ENCODE measurements at places on chromosomes 1 and 21. TPM values are rescaled to one million over a fixed set of nuclear protein-coding genes. Genes with fewer than 3 reads are reported as not detected.

DNA sequence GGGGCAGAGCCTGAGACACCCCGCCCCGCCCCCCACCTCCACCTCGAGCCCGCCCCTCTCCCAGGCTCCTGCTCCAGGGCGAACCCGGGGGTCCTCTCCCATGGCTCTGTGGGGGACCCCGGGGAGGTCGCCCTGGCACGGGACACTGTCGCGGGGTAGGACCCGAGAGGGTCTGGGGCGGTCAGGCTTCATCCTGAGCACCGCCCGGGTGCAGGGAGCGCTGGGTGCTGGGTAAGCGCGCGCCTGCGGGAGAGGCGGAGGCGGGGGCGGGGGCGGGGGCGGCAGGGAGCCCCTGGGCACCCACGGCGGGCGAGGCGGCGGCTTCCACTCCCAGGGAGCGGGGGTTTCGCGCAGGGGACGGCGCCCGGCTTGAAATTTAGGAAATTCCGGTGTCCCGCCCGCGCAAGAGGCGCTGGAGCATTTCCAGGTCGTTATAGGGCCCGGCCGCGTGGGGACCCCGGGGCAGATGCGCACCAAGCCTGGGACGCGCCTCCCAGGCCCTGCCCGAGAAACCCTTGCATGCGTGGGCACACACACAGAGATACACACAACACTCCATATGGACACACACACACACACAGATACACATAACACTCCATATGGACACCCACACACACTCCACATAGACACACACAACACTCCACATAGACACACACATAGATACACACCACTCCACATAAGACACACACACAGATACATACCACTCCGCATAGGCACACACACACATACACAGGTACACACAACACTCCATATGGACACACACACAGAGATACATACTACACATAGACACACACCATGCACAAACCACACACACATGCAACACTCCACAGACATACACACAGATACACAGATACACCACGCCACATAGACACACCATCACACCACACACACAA, 48.7 kb upstream of the SLC19A1 start:
- no peak for DNase-seq

Gene ORC1
- 23.0 TPM for total RNA-seq

- DNase-seq = no peak
Measured at GRCh38 chr21:32712043-32712442, 15.8 kb downstream of the SYNJ1 start.

GRCh38 chr1:22056936-22057335, 4.4 kb downstream of the CDC42 start:
- DNase-seq = no peak

- DNase-seq = peak; percentile 93
Measured at GRCh38 chr21:45430521-45431501, 25.8 kb downstream of the COL18A1 start.

- no peak for DNase-seq
Measured at GRCh38 chr1:182580736-182581135, 8.3 kb downstream of the RNASEL start.

- DNase-seq = no peak
Measured at GRCh38 chr1:184739070-184739469, 15.6 kb downstream of the EDEM3 start.

DNA sequence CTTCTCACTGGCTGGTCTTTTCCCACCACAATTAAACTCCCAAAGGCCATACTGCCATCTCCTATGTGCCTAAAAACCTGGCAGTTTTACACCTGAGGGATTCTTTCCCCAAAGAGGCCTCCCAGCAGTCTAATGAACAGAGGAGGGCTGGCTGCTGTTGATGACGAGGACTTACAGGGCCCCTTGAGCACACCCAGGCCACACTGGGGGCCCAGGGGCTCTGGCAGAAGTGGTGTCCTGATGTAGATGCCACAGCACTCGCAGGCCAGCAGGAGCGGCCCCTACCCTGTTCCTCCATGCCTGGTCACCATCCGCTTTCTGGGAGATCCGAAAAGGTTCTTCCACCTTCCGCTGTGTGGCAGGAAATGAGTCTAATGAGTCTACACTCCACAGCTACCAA, 24.2 kb downstream of the POFUT2 start:
- no peak for DNase-seq

- no peak for DNase-seq
Measured at GRCh38 chr1:210830034-210831028, 303.6 kb downstream of the KCNH1 start.

DNA sequence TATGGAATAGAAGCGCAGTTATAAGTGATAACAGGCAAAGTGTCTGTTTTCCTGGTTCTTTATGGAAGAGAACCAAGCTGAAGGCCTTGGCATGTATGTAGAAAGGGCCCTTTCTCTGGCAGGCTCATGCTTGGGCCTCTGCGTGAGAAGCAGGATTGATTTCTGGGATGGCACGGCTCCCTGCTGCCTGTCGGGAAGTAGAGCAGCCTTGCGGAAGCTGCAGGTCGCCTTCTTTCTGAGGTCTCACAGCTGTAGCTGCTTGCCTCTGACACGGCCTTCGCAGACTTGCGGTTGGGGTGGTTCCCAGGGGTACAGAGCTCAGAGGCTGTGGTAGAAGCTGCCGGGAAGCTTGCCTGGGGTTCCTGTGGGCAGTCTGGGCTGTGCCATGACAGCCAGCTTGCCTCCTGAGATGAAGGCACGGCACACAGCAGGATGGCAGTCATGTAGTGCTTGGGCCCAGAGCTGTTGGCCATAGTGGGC, 39.4 kb downstream of the TRAPPC10 start:
- DNase-seq = no peak

DNA sequence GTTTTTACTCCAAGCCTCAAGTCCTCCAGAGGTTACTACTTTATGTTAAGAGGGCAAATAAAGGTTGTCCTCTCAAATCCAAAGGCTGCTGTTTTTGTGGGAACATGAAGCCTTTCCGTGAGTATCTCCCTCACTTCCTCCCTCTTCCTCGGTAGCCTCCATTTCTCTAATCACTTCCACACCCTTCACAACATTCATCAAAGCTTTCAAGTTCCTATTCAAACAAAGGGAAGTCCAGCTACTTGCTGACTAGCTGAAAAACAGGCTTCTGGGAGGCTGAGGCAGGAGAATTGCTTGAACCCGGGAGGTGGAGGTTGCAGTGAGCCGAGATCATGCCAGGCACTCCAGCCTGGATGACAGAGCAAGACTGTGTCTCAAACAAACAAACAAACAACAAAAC, 6.6 kb upstream of the CD48 start:
- DNase-seq = no peak

- no peak for DNase-seq
Measured at GRCh38 chr1:167546935-167547334, 6.6 kb downstream of the CREG1 start.

Gene ACKR1
- not detected for total RNA-seq

Gene C1orf87
- total RNA-seq = not detected

Gene SNIP1
- total RNA-seq = 17.0 TPM

DNA sequence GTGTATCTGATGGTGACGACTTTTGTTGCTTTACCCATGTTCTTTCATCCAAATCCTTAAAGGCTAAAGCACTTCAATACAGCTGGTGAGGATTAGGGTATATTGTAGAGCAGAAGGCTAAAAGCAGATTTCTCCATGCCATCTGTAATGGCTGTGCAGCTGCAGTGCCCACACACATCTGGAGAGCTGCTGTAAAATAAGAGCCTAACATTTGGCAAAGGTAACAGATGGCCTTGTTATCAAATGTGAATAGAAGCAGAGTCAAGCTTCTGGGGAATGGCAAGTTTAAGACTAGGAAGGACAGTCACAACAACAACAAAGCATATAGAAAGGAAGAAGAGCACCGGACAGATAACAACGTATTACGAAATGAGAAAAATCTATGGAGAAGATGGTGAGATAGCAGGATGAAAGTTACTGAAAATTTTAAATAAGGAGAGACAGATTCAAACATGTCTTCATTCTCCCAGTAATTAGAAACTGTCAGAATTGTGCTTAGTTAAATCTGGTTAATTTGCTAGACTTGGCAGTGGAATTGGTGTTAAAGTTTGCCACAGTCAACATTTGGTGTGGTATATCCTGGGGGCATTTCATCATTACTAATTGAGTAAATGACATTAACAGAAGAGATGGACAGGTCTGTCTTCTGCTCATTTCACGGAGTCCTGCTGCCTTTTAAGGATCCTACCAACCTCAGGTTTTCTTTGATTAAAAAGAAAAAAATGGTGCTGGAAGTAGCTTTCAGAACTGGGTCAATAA, 1093.2 kb downstream of the ADGRL2 start:
- DNase-seq = no peak

Gene PFKFB2
- 7.8 TPM for total RNA-seq

Gene WDR64
- not detected for total RNA-seq

DNA sequence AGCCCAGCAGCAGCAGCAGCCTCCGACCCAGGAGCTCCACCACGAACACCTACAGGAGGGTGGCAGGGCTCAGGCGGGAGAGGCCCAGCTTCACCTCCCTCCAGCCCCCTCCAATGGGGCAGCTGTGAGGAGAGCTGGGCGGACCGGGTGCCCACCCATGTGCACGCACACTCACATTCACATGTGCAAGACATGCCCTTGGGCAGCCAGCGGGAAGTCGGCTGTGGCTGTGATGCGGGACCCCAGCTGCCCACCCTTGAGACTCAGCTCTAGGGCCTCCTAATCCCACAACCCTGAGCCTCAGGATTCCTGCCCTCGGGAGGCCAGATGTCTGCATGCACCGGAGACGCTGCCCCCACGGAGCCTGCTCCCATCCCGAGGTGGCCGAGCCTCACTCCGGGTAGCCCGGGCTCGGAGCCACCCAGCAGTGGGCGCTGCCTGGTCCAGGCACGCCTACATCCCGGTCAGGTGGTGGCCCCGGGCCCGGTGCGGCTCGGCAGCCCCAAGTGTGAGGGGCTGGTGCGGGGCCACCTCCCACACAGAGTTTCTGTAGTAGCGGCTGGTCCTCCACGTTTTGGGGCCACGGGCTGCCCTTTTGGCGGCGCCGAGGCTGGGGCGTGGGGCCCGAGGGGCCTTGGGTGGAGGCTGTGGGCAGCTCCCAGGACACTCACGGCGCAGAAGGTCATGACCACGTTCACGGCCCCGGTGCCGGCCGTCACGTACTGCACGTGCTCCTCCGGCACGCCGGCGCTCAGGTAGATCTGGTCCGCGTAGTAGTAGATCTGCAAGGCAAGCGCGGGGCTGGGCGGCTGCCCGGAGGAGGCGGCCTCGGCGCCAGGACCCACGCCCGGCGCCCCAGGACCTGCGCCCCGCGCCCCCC, 12.9 kb upstream of the SLC2A7 start:
- DNase-seq = no peak

DNA sequence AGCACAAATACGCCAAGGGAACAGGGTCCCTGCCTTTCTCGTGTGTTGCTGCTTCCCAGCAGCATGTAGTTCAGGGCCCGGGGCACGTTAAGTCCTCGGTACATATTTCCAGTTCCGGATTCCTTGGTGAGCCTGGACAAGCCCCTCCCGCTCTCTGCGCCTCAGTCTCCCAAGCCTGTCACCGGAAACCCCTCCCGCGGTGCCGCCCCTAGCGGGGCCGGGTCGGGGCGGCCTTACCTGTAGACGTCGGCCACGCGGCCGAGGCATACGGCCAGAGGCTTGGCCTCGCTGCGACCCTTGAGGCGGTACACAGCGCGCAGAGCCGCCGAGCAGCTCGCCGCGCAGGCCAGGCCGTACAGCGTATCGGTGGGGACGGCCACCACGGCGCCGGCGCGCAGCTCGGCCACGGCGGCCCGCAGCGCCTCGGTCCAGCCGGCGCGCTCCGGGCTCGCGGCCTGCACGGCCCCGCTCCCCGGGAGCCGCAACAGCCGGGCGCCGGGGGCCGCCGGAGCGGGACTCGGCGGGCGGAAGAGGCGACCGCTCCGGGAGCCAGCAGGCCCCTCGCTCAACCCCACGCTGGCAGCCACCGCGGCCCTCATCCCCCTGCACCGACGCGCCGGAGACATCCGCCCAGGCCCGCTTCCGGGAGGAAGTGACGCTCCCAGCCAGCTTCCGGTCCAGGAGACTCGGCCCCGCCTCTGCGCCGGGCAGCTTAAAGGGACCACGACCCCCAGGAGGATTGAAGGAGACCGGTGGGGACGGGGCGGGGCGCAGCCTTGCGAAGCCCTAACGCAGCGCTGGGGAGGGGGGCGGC, at the start of the genes C1orf122 and YRDC:
TSS of gene C1orf122 (plus strand) at position 236 of the 814 bp plus-strand sequence. CDS start 615 bp downstream, outside the sequence.
TSS of gene YRDC (minus strand) at position 654 of the 814 bp plus-strand sequence. CDS start at position 626, 28 bp downstream.
- DNase-seq = peak; percentile 97

DNA sequence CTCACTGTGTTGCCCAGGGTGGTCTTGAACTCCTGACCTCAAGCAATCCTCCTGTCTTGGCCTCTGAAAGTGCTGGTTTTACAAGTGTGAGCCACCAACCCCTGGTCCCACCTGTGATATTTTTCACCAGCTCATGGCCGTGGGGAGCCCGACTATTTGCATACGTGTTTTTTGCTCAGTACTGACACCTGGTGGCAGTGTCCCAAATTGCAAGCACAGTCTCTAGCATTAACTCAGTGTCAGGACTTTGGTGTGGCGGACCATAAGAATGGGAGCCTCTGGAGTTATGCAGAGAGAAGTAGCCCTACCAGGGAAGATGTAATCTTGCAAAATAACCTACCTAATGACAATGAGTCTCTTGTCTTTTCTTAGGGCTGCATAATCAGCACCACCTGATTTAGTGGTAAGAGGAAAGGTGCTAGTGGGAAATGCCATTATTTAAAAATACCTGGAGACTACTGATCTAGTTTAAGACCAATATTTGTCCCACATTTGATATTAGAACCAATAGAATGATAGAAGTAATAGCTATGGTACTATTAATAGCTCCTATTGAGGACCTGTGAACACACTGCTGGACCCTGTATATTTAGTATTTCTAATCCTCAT, 305.4 kb downstream of the DISC1 start:
- peak; percentile 83 for DNase-seq

Gene MYOG
- total RNA-seq = not detected

DNA sequence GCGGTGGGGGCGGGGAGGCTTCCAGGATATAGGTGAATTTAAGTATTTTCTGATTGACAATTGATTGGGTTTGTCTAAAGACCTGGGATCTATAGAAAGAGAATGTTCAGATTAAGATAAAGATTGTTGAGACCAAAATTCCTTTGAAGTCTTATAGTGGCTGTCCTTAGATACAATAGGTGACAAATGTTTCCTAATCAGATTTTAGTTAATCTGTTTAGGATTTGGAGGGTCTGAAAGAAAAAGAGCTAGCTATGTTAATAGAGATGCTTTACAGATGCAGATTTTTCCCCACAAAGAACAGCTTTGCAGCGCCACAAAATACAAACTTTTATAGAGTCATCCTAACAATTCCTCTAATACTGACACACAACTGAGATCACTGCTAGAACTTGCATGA, 14.6 kb upstream of the EPRS1 start:
- no peak for DNase-seq

Gene TNFSF4
- 3.3 TPM for total RNA-seq

DNA sequence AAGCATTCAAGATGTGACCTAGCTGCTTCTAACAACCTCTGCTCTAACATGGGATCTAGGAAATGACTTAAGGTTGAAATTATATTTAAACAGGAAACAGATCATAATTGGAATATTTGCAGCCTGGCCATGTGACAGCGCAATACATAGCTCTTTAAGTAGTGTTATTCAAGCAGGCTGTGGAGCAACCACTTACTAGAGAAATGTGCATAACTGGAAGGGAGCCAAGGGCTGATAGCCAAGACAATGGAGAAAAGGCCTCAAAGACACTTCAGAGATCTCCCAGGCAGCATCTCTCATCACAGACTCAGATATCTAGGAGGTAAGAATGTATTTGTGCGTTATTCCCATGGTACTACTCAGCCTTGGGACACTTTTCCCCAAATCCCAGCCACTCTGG, 823.0 kb upstream of the PRMT6 start:
- no peak for DNase-seq

Data from endodermal cell (in vitro differentiated cells).